ENCODE measurements at places on chromosomes 5 and 9.

GRCh38 chr5:1008451-1009358, at the start of gene NKD2:
Gene NKD2, plus strand, starts transcription at chr5:1008802. Its CDS starts 256 bp downstream, at chr5:1009058.
- DNase-seq: no peak

- DNase-seq: no peak
Measured at GRCh38 chr5:150829744-150830143, 16.6 kb upstream of the IRGM start.

DNA sequence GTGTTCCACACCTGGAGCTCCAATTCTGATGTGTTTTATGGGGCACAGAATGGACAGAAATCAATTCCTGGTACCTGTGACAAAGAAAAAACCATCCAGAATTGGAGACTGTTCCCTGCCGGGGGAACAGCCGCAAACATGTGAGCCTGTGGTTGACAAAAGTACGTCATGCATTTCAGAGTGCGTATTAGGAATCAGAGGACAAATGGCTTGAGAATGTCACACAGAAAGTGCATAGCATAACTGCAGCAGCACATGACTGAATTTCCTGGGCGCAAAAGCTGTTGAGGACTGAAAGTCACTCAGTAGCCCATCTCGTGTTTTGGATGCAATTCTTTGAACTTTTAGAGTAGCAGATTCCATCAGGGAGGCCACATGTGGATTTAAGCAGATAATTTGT, 85.1 kb downstream of the TRIO start:
- no peak for DNase-seq

DNA sequence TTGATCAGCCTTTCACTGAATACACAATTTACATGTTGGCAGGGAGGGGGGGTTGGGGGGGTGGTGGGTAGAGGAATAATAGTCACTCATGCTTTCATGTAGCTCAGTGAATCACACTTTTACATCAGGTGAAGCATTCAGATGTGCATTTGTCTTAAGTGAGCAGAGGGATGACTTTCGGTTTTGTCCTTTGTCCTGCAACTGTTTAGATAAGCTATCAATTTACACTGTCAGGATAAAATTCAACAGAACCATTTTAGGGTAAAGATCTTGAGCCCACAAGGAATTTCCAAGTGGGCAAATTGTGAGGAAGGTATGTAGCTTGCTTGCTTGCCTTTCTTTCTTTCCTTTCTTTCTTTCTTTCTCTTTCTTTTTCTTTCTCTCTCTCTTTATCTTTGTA, 576.2 kb downstream of the MTRR start:
- no peak for DNase-seq

DNA sequence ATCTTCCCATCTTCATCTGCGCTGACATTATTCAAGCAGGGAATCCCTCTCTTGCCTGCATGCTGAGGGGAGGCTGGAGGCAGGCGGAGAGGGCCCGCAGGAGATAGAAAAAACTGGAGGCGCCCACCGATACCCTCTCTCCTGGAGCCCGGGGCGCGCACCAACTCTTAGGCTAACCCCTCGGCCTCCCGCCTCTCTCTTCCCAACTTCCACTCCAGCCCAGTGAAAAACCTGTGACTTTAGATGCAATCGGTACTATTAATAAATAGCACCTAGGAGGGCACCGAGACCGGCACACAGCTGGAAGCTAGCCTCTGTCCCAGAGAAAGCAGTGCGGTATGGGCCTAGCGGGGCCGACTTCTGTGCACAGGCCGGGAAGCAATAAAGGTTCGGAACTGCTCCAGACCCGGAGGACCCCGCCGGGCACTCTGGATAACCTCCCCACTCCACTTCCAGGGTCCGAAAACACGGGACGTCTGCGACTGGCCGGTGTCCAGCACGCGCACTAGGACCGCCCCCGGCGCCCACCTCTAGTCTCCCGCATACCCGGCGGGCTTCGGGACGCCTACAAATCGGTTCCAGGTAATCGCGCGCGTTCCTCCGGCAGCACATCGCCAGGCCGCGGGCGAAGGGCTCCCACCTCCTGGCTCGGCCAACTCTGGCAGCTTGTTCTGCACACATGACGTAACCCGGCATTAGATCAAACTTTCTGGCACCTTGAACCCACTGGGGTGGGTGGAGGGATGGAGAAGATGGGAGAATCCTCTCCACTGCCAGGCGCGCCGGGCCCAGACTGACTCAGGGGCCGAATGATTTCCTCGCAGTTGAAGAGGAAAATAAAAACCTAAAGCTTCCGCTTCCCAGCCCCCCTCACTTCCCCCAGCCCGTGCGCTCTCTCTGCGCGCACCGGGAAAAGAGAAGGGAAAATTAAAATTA, 1.4 kb downstream of the EFNA5 start:
- DNase-seq: peak; percentile 30

- no peak for DNase-seq
Measured at GRCh38 chr5:91140657-91141056, 242.5 kb downstream of the ARRDC3 start.

DNA sequence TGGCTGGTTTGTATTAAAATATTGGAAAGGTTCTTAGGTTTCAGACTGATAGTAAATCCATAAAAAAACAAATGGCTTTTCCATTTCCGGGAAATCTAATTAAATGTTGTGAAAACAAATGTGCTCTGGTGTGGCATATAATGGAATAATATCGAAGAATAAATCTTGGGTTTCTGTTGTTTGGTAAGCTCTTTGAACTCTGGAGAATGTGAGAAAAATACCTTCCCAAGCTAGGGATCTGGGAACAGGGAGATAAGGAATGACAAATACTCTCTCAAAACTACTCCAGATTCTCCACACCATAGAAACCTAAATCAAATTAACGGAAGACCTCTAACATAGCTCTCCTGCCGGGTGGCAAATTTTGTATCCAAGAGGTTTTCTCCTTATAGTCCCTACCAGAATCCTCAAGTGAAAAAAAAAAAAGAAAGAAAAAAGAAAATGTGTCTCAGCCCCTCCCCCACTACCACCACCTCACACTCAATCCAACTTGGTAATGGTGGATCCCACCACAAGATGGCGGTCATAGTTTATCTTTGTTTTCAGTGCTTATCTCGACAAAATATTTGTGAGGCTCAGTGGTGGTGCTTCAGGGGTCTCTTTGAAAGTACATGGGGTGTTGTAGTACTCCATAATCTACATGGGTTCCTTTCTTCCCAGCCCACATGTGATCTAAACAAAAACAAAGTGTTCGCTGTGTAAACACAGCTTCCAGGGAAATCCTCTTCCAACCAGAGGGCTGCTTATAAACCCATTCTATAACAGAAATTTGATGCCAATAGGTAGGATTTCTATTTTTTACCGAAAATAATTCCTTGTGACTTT, 54.5 kb upstream of the FST start:
- DNase-seq: peak; percentile 51

DNA sequence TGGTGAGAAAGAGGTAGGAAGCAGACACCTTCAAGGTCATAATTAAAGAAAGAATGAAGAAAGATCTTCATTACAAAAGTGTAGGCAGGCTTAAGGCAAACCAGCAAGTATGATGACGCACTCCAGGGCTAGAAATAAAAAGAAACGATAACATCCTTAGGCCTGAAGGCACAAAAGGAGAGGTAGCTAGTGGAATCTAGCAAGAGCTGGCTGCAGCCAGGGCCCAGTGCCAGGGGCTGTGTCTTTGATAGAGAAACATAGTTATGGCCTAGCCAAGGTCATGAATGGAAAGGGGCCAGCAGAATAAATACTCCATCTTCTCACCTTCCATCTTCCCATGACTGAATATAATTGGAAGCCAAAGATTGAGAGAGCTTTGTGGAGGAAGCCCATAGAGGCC, 6.8 kb upstream of the SH3TC2 start:
- DNase-seq: no peak

DNA sequence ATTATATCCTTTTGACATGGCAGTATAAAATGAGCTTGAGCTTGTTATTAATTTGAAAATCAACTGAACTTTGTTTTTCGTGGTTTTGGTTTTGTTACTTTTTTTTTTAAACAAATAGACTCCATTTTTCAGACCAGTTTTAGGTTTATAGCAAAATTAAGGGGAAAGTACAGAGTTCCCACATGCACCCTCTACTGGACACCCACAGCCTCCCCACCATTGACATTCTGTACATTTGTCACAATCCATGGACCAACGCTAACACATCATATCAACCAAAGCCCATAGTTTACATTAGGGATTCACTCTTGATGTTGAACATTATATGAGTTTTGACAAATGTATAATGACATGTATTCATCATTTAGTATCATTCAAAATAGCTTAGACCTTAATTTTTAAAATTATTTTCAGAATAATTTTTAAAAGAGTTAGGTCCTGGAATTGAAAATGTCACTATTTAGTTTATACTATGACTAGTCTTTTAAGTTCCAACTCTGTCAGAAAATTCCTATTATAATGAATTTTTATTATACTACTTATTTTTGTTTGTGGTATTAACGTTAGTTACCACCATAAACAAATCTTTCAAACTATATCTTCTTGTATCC, 35.3 kb upstream of the JMY start:
- no peak for DNase-seq

DNA sequence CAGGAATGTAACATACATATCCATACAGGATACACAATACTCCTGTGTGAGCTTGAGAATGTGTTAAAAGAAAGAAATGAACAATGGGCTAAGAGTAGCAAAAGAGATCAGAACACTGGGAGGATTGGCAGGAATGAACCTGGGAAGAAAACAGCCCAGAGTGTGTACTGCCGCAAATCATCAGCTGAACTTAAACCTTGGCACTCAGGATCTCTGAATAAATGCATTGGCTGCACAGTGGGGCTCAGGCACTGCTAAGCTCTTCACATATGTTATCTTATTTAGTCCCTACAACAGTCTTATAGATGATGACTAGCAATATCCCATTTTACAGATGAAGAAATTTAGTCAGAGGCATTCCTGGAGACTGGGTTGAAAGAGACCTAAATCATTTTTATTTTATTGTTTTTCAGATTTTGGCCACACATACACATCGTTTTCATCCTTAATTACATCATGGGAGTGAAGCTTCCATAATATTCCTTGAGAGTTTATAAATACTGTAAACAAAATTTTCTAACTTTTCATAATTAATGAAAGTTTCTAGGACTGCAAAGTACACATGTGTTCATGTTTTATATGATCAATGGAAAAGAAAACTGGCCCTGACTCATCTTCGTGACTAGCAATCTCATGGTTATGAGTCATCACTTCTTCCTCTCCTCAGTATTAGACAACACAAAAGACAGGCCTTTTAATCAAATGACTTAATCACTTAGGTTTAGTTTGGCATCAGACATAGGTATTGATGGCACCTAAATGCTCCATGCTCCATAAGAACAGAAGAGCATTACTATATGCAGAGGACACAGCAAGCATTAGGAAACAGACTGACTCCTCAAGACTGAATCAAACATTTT, 59.2 kb downstream of the CDH18 start:
- peak; percentile 42 for DNase-seq

- DNase-seq: no peak
Measured at GRCh38 chr5:6465831-6466790, 17.5 kb downstream of the UBE2QL1 start.

DNA sequence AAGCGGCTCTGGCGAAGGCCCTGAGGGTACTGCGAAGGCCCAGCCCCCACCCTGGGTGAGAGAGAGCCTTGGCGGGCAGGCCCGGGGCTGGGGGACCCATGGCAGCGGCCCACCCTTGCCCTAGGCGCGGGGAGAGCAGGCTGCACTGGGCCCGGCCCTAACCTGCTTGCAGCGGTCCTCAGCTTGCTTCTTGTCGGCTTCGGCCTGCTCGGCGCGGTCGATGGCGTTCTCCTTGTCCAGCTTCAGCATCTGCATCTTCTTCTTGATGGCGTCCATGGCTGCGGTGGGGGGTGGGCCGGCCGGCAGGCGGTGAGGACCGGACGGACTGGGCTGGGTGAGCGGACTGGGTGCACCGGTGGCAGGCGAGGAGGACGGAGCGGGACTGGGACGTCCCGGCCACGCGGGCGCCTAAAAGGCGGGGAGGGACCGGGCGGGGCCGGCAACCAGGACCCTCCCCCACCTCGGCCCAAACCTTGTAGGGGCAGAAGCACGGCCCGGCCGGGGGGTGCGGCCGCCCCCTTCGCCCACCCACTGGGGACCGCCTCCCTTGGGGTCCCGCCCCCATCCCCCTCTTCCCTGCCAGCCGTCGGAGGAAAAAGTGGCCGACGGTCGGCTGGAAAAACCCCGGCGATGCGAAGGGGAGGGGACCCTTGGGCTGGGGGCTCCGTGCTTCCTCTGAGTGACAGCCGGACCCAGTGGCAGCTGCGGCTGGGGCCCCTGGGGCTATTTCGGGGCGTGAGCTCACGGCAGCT, at the start of gene TPM2:
Gene TPM2, minus strand, starts transcription at position 384 of the 752 bp plus-strand sequence. Its CDS starts 108 bp downstream, at position 276.
- DNase-seq: no peak

DNA sequence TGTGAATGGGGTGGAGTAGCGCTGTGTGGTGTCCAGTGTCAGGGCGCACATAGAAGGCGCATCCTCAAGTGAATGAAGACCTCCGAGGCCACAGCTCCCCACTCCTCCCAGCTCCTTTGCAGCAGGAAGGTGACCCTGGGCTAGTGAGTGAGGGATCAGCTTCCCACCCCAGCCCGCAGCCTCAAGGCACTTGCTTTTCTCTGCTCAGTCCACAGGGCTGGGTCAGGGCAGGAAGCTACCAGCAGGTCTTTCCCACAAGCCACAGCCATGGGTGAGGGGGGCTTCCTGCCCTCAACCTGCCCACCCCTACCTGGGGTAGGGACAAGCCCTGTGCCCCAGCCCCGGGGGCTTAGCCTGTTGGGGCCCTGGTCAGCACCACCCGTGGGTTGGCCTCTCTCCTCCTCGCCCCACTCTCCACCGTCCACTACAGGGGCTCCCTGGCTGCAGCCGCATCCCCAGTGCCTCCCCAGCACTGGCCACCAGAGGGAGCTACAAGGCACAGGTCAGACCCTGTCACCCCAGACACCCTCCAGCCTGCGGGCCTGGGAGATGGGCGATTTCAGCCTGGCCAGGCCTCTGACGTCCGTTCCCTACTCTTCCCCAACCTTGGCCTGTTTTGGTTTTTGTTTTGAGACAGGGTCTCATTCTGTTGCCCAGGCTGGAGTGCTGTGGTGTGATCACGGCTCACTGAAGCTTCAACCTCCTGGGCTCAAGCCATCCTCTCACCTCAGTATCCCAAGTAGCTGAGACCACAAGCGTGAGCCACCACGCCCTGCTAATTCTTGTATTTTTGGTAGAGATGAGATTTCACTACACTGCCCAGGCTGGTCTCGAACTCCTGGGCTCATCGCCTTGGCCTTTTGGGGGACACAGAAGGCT, 1.3 kb upstream of the ABCA2 start:
- DNase-seq: peak; percentile 68

GRCh38 chr9:86632537-86632936, 278.3 kb upstream of the TUT7 start:
- DNase-seq: no peak

- no peak for DNase-seq
Measured at GRCh38 chr9:21415493-21416267, 6.8 kb downstream of the IFNA8 start.

DNA sequence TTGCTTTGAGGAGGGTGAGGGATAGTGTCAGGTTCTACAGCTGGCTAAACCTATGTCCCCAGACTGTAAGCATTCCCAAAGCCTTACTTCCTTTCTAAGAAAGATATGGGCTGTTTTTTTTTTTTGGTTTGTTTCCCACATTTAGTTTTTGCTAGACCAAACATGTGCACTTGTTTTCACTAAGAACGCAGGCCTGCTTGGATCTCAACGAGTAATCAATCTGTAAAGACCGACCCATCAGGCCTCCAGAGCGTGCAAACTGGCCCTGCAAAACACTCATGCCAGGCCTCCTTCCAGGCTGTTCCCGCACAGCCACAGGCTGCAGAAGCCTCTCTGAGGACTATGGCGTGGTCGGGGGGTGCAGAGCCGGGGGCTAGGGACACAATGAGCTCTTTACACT, 304.8 kb upstream of the PANK3 start:
- DNase-seq: no peak

GRCh38 chr5:159133041-159133741, 33.5 kb upstream of the EBF1 start:
- peak; percentile 44 for DNase-seq

- DNase-seq: no peak
Measured at GRCh38 chr5:93395010-93395409, 186.0 kb downstream of the NR2F1-AS1 start.
